ENCODE measurements at places on chromosomes 3 and 15.

GRCh38 chr3:35659768-35660167 is 20.4 kb downstream of the ARPP21 start:
- no peak for DNase-seq

DNA sequence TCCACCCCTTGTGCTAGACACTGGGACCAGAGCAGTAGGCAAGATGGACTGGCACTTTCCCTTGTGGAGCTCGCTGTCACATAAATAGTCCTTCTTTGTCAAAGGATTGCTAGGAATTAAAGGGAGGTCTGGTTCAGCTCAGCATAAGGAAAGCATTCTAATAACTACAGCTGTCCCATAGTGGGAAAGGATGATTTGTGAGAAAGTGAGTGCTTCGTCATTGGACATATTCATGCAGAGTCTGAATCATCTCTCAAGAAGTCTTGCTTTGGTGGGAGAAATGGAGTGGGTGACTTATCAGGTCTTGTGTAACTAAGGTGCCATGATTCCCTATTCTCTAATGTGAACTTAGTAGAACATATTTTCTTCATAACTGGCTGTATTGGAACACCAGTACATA is 14.7 kb downstream of the PPARG start:
- DNase-seq, result peak; percentile 91

DNA sequence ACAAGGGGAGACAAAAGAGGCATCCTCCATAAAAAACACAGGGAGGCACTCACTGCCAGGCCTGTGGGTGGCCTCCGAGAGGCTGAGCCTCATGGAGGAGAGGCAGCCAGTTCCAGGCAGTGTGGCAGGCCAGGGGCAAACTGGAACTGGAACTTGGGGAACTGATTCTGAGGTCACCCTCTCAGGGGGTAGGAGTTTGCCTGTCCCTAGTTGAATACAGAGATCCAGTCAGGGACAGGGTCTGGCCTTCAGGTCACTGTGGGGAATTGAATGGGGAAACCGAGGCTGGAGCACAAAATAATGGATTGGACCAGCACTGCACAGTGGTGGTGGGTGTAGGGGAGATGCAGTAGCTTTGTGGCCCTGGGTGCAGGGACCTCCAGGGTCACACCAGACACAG is 58.7 kb downstream of the TPRA1 start:
- no peak for DNase-seq

DNA sequence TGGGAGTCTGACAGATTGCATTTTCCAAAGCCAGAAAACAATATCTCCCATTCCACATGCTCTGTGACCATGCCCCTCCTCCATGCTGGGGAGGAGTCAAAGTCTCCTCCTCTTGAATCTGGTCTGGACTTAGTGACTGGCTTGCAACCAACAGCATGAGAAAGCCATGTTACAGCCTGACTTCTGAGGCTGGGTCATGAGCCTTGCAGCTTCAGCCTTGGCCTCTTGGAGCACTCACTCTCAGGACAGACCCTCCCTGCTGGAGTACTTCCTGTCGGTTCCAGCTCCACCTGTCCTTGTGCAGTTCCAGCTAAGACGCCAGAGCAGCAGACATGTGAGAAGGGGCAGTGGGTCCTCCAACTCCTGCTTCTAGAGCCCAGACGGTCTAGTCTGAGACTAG is 49.7 kb upstream of the RBSN start:
- no peak for DNase-seq

DNA sequence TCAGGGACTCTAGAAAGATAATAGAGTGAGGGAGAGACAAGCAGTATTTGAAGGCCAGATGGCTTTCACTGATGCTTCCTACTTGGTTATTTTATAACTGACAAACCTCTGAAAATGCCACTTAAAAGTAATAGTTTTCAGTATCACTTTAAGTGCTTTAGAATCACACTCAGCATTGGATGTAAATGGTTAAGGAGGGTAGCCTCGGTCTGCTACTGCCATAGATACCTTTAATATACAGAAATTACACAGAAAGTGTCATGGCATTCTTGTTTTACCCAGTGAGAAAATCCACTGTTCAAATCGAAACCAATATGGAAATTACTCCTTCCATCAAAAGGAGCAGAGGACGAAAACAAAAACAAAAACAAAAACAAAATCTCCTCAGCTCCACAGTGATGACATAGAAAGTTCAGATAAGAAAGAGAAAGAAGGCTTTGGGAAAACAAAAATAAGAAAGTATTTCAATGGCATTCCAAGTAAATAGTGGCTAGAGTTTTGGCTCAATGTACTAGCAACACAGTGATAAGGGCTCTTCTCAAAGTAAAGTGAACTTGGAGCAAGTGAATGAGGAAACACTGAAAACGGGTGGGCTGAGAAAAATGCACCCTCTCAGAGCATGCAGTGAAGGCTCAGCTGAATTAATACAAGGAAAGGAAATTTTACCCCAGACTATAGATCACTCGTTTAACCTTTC is 43.2 kb upstream of the CD47 start:
- no peak for DNase-seq

DNA sequence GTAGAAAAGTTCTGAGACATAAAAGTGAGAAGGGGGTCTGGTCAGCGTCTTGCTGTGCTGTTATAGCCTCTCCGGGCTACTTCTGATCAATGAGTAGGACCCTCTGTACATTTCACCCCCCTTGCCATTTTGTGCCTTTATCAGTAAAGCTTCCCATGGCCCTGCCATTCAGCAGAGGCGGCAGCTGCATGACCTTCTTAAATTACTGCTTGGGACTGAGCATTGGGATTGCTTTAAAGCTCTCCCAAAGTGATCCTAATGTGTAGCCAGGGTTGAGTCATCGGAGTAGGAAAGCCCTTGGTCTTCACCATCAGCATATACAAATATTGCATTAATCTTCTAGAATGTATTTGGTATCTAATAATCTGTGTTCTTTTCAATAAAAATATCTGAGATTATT is 70.2 kb downstream of the FMN1 start:
- no peak for DNase-seq

- no peak for DNase-seq
Observed at GRCh38 chr3:130627882-130628281, 110.9 kb downstream of the COL6A6 start.

GRCh38 chr15:71295603-71296314 is 180.5 kb downstream of the THSD4 start:
- peak; percentile 76 for DNase-seq

GRCh38 chr15:63612300-63612699 is 15.1 kb downstream of the FBXL22 start:
- no peak for DNase-seq

- no peak for DNase-seq
Observed at GRCh38 chr3:161273589-161274218, 52.6 kb downstream of the NMD3 start.

All from HFFc6 (cell line).